ENCODE measurements at places on chromosomes 11 and 22. TPM values are rescaled to one million over a fixed set of nuclear protein-coding genes. Genes with fewer than 3 reads are reported as not detected.

The OR4C11 gene
- not detected for total RNA-seq

The MRGPRX3 gene
- total RNA-seq: not detected

The OR5P2 gene
- not detected for total RNA-seq

The FHIP1B gene
- total RNA-seq: 8.9 TPM

The FAM83F gene
- under 0.01 TPM for total RNA-seq

The VSIG10L2 gene
- total RNA-seq: not detected

The ANO9 gene
- not detected for total RNA-seq

The TRIM22 gene
- total RNA-seq: 13.0 TPM

The CCDC34 gene
- total RNA-seq: 2.1 TPM

The TMEM25 gene
- total RNA-seq: 8.9 TPM

The C11orf87 gene
- total RNA-seq: 0.52 TPM

The TSPAN32 gene
- total RNA-seq: 2.1 TPM

The AMOTL1 gene
- total RNA-seq: 79.3 TPM

The BACE1 gene
- 9.4 TPM for total RNA-seq

All from skeletal muscle tissue (tissue), 5 donors.